ENCODE measurements at places on chromosomes 3 and 15. TPM values are rescaled to one million over a fixed set of nuclear protein-coding genes. Genes with fewer than 3 reads are reported as not detected.
A peak's percentile ranks its signal among the peaks of the same experiment; 100 is the strongest.

DNA sequence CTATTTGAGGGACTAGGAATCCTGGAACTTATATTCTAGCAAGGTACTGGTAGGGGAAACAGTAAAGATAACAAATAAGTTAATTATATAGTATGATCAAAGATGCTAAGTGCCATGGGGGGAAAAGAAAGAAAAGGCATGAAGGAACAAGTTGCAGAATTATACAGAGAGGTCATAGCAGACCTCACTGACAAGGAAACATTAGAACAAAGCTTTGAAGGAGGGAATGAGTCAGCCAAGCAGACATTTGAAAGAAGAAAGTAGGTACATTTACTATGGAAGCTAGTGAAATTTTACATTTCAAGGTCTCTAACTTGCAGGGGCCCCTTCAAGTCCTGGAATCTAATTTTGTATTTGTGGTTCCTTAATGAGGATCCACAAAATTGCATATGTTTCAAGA, 57.2 kb upstream of the TIPARP start:
- DNase-seq: peak; percentile 40

DNA sequence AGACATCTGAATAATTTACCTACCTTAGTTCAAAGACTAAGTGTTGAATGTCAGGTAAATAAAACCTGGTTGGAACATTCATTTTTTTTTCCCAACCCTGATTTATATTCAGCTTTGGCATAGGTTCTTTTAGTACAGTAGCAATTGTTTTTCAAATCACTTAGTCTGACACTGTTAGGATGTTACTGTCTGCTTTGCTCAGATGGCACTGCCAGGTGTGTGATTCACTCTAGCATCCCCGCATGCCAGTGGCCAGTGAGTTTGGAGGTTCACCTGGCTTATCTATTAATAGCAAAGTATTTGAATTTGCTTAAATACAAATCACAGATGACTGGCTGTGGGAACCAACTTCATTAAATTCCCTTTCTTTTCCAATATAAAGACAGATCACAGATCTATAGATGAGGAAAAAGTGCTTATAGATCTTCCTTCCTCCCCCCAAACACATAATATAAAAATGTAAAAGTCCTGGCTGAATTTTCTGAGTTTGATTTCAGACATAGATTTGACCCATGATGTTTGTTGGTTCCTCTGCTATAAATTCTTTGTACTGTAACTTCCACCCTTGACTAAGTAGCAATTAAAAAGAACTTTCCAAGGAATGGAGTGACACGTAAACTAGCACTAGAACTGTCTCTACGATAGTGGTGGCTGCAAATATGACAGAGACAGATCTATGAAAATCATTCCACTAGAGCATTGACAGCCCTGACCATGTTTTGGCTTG, 3.9 kb downstream of the THBS1 start:
- peak; percentile 43 for DNase-seq

DNA sequence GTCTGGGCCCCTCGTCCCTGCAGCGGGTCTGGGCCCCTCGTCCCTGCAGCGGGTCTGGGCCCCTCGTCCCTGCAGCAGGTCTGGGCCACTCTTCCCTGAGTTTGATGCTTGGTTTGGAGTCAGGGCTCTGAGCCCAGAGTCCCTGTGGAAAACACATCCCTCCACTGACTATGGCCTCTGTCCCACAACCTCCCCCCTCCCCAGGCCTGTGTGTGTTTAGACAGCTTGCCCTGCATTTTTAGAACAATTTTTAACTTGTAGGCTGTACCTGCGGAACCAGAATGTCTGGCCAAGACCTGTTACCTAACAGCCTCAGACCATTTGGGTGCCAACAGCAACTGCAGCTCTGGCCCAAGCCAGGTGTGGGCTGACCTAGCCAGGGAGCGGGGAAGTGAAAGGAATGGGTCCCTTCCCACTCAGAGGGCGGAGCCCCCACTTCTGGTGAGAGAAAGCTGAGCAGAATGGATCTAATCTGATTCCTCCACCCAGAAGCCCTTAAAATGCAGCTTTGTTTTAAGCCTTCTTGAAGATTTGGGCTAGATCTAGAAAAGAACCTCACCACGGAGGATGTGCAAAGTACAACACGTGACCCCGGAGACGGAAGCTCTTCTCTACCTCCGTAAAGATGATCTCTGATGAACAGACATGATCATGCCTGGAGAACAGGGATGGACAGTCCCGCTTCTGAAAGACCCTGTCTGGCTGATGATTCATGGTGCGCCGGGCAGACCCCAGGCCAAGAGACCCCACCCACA, 60.5 kb upstream of the TFRC start:
- DNase-seq: no peak

Gene SERPINI1
- total RNA-seq: 1.2 TPM

Gene PLSCR1
- 229 TPM for total RNA-seq
